ENCODE measurements at places on chromosomes 2 and 18. TPM values are rescaled to one million over a fixed set of nuclear protein-coding genes. Genes with fewer than 3 reads are reported as not detected.

DNA sequence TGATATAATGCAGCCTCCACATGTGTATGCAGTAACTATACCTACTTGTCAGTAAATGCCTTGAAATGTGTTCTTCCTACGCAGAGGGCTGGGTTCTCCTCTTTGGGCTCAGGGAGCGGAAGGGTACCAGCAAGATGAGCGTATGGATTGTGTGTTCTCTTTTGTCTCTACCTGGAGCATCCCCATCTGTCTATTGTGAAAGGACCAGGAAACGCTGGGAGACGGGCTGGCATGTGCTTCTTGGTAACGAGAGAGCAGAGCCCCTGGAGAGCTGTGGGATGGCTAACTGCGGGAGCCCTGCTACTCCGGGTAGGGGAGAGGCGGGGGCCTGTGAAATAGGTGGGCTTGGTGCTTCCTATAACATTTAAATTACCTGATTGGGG is 80.9 kb downstream of the BCL2 start:
- no peak overlapping the region for H3K27ac ChIP-seq
- DNase-seq, result no peak
- H3K4me3 ChIP-seq, result no peak overlapping the region
- peaks cover 20% of the 10 kb centered on the region for H3K36me3 ChIP-seq
- H3K4me1 ChIP-seq, result peaks cover 63% of the 10 kb centered on the region
- H3K27me3 ChIP-seq, result no peaks in the 10 kb centered on the region

GRCh38 chr18:37270038-37270665 is 295.4 kb downstream of the CELF4 start:
- H3K27me3 ChIP-seq, result peaks cover 35% of the 10 kb centered on the region
- no peak overlapping the region for H3K27ac ChIP-seq
- no peaks in the 10 kb centered on the region for H3K36me3 ChIP-seq
- no peaks in the 10 kb centered on the region for H3K4me1 ChIP-seq

GRCh38 chr2:215003001-215003400 is 135.4 kb downstream of the ABCA12 start:
- H3K36me3 ChIP-seq, result no peaks in the 10 kb centered on the region
- H3K27me3 ChIP-seq, result no peaks in the 10 kb centered on the region
- no peak overlapping the region for H3K27ac ChIP-seq
- H3K4me3 ChIP-seq, result no peak overlapping the region

DNA sequence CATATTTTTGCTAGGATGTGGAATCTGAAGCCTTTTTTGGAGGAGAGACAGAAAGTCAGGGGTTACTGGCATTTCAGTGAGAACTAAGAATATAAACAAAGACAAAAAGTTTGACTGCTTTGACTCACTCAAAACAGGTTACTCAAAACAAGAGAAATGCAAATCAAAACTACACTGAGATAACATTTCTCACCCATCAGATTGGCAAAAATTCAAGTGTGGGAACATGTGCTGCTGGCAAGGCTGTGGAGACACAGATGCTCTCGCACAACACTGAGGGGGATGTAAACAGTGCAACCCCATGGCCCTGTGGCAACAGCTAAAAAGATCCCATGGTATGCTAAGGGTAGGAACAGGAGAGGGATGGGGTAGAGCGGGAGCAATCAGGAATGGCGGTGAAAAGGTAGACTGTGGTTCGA is 86.6 kb downstream of the DTNB start:
- H3K27ac ChIP-seq, result no peak overlapping the region
- H3K36me3 ChIP-seq, result no peaks in the 10 kb centered on the region
- H3K27me3 ChIP-seq, result no peaks in the 10 kb centered on the region

GRCh38 chr2:164420787-164421186 is 200.5 kb downstream of the GRB14 start:
- H3K36me3 ChIP-seq, result no peaks in the 10 kb centered on the region
- H3K27me3 ChIP-seq, result no peaks in the 10 kb centered on the region
- no peaks in the 10 kb centered on the region for H3K4me1 ChIP-seq
- no peak for DNase-seq

DNA sequence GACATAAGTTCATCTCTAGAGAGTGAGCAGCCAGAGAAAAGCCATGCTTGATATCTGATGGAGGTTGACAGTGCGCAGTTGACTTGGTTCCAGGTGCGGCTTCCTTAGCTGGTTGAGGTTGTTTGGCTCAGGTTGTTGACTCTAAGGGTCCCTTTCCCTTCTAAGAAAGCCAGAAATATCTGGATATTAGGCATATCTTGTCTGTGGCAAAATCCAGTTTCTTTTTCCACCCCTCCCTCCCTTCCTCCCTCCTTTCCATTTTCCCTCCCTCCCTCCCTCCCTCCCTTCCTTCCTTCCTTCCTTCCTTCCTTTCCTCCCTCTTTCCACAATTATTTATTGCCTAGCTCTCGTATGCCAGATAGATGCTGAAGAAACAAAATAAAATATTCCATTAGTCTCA is 82.6 kb upstream of the TNP1 start:
- no peaks in the 10 kb centered on the region for H3K36me3 ChIP-seq
- H3K4me3 ChIP-seq, result no peak overlapping the region
- no peak overlapping the region for H3K27ac ChIP-seq
- no peaks in the 10 kb centered on the region for H3K4me1 ChIP-seq

The EGR4 gene
- 0.02 TPM for polyA plus RNA-seq

The RAX gene
- not detected for polyA plus RNA-seq
